ENCODE measurements at places on chromosomes 16 and 17. TPM values are rescaled to one million over a fixed set of nuclear protein-coding genes. Genes with fewer than 3 reads are reported as not detected.

The CLDN7 gene
- 1.7 TPM for total RNA-seq

The DHX58 gene
- total RNA-seq = 24.5 TPM

The GALR2 gene
- 0.27 TPM for total RNA-seq

The MPO gene
- total RNA-seq = 1.9 TPM

The CD300H gene
- 9.3 TPM for total RNA-seq

The C17orf78 gene
- total RNA-seq = not detected

The GNGT2 gene
- total RNA-seq = 41.6 TPM

The TP53TG3B gene
- total RNA-seq = not detected

The TP53TG3F gene
- total RNA-seq = not detected

The RAB11FIP4 gene
- 121 TPM for total RNA-seq

The CTF1 gene
- 0.45 TPM for total RNA-seq

The PIRT gene
- total RNA-seq = not detected

The ADAP2 gene
- 2.9 TPM for total RNA-seq

The KRT13 gene
- not detected for total RNA-seq

The HOXB1 gene
- not detected for total RNA-seq

The TTYH2 gene
- total RNA-seq = 4.3 TPM

The TBC1D3K gene
- total RNA-seq = not detected

The MYH8 gene
- not detected for total RNA-seq

The TUBB3 gene
- total RNA-seq = 1.1 TPM
